ENCODE measurements at places on chromosomes 11 and 22.

DNA sequence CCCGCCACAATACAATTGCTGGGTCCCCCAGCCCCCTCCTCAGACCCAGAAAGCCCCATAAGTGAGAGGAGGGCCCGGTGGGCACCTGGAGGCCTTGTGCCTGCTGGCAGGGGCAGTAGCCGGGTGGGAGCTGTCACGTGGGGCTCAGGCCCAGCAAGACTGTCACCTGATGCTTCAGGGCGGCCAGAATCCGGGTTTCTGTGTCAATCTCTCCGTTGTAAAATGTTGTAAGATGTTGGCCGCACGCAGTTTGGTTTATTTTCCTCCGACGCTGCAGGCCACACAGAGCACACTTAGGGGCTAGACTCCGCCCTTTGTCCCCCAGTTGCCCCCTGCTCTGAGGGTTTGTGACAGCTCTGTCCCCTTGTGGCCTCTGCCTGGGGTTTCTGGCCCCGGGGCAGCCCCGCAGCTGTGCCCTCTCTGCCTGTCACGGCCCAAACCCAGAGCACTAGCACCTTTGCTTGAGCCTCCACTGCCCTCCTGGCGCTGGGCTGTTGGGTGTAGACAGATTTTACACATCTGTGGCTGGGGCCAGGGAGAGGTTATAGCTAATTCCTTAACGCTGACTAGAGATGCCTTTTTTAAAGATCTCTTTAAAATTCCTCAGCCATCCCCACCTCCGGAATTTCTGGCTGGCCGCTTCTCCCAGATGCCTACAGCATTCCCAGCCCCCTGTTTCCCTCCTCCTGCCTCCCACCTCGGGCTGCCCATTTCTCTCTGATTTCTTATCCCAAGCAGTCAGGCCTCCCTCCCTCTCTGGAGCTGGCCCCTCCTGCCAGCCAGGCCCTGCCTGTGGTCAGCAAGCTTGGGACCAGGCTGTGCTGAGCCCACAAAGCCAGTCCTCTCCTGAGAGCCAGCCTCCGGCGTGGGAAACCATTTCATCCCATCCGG lies 3.2 kb upstream of the PRR5 start:
- DNase-seq: no peak

DNA sequence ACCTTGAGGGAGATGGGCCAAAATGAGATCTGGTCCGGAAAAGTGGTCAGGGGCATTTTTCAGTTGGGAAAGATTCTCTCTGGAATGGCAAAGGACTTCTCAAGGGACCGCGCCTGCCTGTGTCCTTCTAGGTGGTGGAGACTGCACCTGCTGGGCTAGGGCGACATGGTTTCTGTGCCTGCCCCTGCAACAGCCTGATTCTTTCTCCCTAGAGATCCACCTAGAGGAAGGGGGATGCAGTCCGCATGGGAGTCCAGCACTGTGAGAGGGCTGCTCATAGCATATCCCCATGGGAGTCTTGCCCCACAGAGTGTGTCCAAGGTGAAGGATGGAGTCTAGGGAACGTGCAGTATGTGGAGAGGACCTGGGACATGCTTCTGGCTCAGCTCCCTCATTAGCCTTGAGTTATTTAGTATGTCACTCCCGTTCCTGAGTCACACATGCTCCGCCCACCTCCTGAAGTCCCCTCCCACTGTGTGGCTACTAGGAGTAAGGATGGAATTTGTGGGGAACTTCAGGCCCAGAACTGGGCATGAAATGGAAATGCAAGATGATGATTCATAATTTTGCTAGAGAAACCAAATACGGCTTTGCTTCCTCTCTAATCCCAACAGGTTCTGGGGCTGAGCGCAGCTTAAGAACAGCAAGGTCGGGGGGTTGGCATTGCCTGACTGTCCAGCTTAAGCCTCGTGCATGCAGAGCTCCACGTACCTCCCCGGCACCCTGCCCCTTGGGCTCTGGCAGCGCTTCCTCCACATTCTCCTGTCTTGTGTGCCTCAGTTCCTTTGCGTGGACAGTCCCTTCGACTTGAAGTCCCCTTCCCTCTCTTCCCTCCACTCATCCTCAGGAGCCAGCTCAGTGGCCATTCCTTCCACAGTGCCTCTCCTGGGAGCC lies 35.0 kb downstream of the GRIK4 start:
- DNase-seq: no peak

DNA sequence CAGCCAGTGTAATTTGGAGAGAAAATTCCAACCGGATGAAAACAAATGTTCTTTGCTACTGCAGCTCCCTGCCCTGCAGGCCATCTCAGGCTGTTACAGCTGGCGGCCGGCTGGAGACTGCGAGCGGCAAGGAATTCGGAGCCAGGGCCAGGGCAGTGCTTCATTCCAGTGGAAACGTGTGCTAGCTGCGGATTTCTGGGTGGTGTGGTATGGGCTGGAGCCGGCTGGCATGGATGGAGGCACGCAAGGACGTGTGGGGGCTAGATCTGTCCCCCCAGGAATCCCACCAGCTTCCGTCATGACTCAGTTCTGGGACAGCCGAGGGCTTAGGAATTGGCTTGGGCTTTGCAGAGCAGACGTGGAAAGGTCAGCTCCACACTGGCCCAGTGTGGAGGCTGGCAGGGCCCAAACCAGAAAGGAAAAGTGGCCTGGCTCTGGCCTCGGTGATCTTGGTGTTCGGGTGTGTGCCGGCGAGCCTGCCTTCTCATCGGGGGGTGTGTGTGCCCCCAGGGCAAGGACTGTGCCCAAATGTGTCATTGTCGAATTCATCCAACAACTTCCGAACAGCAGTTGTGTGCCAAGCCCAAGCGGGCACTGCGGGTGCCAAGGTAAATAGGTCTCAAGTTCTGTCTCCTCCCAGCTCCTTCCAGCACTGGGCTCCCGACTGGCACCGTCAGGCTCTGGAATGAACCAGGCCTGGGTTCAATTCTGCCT lies 48.1 kb upstream of the SHISAL1 start:
- no peak for DNase-seq

- DNase-seq: no peak
These were observed 30.9 kb downstream of the PARVA start for GRCh38 chr11:12408156-12408770.

DNA sequence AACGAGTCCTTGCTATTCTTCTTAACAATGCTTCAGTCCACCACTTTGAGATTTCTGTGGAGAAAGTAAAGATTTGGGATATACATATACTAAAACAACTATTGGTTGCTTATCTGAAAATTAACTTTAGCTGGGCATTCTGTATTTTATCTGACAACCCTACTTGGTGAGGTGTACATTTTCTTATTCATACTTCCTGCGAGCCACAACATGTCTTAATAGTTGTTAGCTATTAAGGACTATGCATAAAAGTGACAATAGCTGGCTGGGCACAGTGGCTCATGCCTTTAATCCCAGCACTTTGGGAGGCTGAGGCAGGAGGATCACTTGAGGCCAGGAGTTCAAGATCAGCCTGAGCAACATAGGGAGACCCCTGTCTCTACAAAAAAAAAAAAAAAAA lies 28.0 kb upstream of the TMA7B start:
- DNase-seq: no peak

GRCh38 chr11:110071197-110071596 lies 22.0 kb upstream of the ZC3H12C start:
- DNase-seq: no peak

DNA sequence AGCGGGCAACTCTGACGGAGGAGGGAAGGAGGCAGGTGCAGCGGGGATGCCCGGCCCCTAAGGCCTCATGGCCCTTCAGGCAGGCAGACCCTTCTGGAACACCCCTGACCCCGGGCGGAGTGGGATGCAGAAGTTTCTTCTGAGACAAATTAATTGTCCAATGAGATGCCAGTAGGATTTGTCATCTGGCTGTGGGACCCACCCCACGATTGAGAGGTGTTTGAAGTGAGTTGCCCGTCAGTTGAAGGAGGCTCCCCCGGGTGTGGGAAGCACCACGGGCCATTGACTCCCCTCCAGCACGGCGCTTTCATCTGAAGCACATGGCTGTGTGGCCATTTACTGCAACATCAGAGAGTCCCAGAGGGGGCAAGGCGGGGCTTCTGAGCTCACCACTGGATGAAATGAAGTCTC lies 527.8 kb downstream of the BRD1 start:
- DNase-seq: no peak

GRCh38 chr11:64226507-64227051 lies 505 bp downstream of the NUDT22 start:
- DNase-seq: peak; percentile 77

DNA sequence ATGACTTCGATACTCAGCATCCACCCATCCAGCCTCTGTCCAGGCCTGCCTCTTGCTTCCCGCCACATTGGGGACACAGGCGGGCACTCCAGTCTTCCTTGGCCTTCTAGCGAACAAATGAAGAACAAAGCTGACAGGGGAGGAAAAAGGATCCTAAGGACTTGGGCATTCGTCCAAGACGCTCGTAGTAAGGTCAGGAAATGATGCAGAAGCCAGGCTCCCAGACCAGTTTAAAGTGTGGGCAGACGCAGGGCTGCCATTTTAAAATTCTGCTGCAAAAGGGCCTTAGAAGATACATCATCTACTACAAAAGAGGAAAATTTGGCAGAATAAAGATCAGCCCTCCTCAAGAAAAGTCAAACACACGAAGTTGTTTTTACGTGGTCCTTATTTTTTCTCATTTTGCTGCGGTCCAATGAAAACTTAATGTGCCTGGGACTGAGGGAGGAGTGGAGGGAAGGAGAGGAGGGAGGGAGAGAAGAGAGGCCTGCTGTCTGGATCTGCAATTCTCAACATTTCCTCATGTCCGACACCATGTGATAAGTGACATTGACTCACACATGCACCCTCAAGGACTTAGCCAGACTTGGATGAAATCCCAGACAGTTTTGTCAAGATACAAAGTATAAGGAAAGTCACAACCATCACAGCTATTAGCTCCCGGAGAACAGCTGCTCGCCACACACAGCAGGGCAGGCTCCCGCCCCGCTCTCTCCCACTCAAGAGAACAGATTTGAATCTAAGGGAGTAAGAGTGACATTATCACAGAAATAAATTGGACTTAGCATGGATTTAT lies 5.7 kb downstream of the DNAL4 start:
- no peak for DNase-seq

DNA sequence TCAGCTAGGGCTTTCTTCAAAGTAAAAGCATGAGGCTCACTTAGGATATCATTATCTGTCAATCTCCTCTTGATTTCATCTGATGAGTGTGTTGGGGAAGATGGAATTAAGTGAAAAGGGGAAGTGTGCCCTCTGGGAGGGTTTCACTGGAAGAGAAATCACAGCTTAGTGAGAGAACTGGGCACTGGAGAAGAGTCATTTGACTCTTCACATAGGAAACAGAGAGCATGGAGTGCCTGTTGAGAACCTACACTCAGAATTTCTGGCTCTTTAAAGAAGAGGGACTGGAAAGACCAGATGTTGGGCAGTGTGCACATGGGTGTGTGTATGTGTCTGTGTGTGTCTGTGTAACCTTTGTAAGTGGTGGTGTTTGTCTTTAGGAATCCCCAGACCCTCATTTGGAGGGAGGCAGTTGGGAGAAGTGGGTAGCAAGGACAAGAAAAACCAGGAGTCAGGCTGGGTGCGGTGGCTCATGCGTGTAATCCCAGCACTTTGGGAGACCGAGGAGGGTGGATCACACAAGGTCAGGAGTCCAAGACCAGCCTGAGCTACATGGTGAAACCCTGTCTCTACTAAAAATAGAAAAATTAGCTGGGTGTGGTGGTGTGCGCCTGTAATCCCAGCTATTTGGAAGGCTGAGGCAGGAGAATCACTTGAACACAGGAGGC lies 10.0 kb downstream of the STX3 start:
- DNase-seq: no peak

- DNase-seq: no peak
These were observed 24.7 kb downstream of the CHEK1 start for GRCh38 chr11:125649465-125650166.

GRCh38 chr11:119982517-119983239 lies 155.2 kb downstream of the TRIM29 start:
- no peak for DNase-seq

DNA sequence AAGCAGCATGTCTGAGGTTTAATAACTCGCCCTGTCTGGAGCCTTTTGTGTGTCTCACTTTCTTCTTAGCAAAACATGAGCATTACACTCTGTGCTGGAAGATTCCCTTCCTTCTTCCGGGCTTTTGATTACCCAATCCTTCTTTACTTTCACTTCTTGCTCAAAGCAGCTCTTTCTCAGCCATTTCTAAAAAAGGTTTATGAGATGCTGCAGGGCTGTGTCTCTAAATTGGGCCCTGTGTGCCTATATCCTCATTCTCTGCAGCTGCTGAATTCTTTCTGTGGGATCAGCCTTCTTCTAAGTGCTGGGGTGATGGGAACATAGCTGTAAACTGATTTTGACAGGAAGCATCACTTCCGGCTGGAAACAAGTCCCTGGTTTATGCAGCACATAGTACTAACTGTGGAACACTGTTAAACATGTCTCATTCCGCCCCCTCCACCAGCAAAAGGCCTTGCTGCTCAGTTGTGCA lies 71.8 kb downstream of the PIWIL4 start:
- DNase-seq: peak; percentile 71

DNA sequence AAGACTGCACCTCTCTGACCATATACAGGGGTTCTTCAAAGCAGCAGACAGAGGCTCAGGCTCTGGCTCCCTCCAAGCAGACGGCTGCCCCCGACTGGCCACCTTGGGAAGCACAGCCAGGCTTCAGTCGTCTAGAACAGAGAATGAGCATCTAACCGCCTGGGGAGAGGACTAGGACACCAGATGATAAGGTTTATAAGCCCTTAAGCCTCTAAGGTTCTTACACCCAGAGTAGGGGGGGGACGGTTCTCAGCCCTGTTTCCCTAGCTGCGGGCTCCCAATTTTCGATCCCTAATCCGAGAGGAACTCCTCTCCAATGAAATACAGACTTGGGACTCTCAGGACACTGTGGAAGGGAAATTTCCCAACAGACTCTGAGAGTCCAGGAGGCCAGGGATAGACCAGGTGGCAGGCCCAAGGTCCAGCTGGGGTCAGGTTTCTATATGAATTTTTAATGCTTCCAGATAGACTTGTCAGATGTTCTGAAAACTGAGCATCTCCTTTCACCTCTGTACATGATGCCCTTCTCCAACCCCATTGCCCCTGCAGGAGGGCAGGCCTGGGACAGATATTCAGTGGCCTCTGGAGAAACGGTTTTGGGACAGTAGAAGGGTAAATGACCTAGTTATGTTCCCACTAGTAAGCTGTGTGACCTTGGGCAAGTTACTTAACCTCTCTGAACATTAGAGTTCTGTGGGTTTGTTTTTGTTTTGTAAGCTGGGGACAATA lies 20.2 kb downstream of the RTN4RL2 start:
- peak; percentile 79 for DNase-seq

DNA sequence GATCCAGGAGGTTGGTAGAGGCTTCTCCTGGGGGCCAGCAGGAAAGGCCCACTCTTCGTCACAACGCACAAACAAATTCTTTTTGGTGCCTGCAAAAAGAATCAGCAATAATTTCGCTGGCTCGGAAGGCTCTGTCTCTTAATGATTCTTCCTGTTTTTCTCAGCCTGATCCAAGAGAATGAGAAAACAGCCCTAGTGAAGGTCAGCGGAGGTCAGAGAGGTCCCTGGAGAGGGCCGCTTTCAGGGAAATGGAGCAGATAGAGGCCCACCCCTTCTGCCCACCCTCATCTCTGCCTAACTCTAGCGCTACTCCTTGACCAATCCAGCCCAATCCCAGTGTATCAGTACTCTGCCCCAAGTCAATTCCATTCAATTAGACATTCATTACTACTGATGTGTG lies 19.2 kb downstream of the LRRC55 start:
- no peak for DNase-seq

All from AML-193 (cell line).